ENCODE measurements at places on chromosomes 12 and 14.

GRCh38 chr12:47346251-47347019 lies 266.7 kb upstream of the AMIGO2 start:
- DNase-seq = no peak

DNA sequence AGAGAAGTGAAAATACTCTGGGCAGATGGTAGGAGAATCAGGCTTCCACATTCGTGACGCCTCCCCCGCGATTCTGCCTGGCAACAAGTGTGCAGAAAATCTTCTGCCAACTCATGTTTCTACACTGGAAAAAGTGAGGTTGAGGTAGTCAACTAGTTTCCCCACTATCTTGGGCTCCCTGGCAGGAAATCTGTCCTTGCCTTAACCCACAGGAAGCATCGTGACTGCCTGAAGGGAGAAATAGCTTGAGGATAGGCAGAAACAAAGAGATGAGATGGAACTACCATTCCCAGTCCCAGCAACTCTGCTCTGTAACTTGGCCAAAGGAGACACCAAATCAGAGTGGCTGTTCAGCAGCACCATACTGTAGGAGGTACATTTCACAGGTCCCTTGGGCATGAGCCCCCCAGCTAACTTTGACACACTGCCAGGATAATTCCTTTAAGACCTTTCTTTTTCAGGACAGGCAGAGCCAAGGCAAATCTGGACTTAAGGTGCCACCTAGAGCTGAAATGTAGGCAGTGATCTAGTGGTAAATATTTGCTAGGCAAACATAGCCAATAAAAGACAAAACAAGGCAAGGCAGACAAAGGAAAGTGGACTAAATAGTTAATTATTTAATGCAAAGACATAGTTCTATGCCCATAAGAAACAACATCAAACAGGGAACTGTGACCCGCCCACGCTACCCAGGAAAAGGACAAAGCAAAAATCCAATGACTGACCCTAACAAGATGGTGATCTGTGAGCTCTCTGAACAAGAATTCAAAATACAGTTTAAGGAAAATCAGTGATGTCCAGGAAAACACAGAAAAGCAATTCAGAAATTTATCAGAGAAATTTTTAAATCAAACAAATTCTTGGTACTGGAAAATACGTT lies 205.1 kb downstream of the PTPRO start:
- no peak for DNase-seq

DNA sequence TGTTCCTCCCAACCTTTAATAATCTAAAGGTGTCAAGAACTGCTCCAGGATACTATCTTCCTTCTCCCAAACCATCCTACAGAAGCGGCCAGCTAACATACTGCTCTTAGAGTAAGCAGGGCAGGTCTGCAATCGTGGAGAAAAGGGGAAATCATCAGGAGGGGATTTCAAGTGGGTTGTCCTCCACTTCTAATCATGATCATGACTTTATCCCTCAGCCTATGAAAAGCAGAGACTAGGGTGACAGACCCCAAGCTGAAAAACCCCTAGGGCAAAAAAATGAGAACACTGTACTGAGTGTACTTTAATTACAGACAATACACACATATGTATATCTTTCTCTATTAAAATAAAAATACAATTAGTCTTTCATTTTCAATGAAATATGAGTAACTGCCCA lies 13.9 kb downstream of the DUSP16 start:
- DNase-seq = no peak

GRCh38 chr12:102629262-102629888 lies 149.0 kb upstream of the IGF1 start:
- DNase-seq = no peak

GRCh38 chr14:64476438-64476837 lies 11.1 kb downstream of the AKAP5 start:
- no peak for DNase-seq

- DNase-seq = no peak
Measured at GRCh38 chr12:30990316-30990715, 63.8 kb downstream of the TSPAN11 start.

- no peak for DNase-seq
Measured at GRCh38 chr12:44507461-44507860, 368.7 kb downstream of the NELL2 start.

DNA sequence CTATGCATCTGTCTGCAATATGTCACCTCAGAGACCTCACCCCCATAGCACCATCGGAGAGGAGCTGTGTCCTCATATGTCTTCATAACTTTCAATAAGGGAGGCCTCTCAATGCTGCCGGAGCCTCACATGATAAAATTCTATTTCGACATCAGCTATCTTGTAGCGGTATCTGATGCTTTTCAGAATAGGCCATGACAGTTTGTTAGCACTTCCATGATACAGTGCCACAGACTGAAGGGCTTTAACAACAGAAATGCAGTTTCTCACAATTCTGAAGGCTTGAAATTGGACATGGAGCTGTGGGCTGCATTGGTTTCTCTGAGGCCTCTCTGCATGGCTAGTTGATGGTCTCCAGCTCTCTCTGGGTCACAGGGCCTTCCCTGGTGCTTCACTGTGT lies 125.0 kb upstream of the PZP start:
- DNase-seq = no peak

GRCh38 chr14:45185100-45185814 lies 49.5 kb downstream of the FANCM start:
- DNase-seq = no peak

GRCh38 chr14:73358187-73358586 lies 100.2 kb downstream of the NUMB start:
- no peak for DNase-seq

GRCh38 chr12:79400481-79400880 lies 290.3 kb downstream of the PAWR start:
- DNase-seq = no peak

DNA sequence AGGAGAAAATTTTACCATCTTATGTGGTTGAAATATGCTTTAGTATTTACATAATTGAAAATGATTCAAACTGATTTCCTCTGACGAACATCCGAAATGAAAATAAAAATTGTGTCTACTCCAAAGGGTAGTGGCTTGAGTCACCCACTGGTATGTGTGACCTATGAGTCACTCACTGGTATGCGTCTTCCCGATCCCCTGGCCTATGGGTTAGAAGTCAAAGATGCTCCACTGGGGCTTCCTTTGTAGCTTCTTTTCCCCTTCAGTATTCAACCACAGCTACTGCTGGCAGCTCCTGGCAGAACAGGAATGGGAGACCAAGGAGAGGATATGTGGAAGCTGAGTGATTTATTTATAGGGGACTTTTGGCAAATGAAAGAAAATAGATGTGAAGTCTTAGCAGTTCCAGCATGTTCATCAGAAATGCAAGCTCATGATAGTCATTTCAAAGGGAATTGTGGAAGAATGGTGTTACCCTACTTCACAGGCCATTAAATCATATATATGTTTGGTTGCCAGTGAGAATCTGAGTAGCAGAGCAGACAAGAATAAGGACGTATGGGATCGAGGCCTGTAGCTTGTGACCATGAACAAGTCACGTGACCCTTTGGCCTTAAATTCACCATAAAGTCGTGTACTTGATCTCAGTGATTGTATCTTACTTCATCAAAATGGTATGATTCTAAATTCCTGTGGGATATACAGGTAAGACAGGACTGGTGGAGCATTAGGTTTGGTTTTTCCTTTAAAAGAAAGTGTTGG lies 108.3 kb downstream of the CRADD start:
- DNase-seq = peak; percentile 5

GRCh38 chr12:51270951-51271518 lies 820 bp upstream of the SMAGP start:
- DNase-seq = no peak

DNA sequence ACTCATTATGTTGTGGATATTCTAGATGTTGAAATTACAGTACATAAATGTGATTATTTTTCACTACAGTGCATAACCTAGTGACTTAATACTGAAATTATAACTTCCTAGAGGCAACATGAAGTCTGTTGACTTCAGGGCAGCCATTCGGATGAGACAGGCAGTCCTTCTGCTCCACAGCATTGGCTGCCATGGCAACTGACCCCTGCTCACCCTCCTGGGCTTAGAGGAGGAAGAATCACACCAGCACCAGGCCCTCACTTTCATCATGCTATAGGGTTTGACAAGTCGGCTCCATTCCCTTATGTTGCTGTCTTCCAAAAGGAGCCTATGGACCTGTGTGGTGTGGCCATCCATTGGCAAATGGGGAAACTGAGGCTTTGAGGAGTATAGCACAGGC lies 233.5 kb upstream of the TMEM132C start:
- DNase-seq = no peak
